ENCODE measurements at places on chromosomes 3 and 15.

DNA sequence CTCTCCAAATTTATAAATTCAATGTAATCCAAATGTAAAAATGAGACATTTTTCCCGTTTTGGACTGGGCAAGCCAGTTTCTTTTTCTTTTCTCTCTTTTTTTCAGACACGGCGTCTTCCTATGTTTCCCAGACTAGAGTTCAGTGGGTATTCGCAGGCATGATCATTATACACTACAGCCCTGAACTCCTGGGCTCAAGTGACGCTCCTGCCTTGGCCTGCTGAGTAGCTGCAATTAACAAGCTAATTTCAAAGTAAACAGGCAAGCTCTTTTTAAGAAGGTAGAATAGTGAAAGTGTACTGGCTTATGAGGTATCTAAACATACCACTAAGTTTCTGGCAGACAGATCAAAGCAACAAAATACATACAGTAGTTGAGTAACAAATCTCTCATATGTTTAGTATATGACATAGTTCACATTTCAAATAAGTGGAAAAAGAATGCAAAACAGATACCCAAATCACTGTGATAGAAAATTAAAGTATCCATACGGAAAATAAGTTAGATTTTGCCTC lies 13.5 kb downstream of the HIGD1A start:
- peaks cover 4% of the 10 kb centered on the region for H3K36me3 ChIP-seq
- no peak overlapping the region for H3K27ac ChIP-seq
- H3K4me1 ChIP-seq = peaks cover 9% of the 10 kb centered on the region
- DNase-seq = no peak
- H3K4me3 ChIP-seq = no peak overlapping the region

GRCh38 chr15:46471096-46471495 lies 836.3 kb downstream of the SQOR start:
- H3K27me3 ChIP-seq = no peaks in the 10 kb centered on the region
- H3K4me3 ChIP-seq = no peak overlapping the region
- no peak overlapping the region for H3K27ac ChIP-seq
- H3K36me3 ChIP-seq = no peaks in the 10 kb centered on the region
- no peak for DNase-seq

- H3K27me3 ChIP-seq = no peaks in the 10 kb centered on the region
- no peaks in the 10 kb centered on the region for H3K36me3 ChIP-seq
- H3K4me3 ChIP-seq = no peak within 1 kb of the TSS
- no peak within 1 kb of the TSS for H3K27ac ChIP-seq
- DNase-seq = no peak
- peaks cover 2% of the 10 kb centered on the region for H3K4me1 ChIP-seq
Measured at GRCh38 chr3:151203051-151203420, at the start of gene GPR171. Gene GPR171, minus strand, starts transcription at chr3:151203216. Its CDS starts 3,830 bp downstream, at chr3:151199386.

DNA sequence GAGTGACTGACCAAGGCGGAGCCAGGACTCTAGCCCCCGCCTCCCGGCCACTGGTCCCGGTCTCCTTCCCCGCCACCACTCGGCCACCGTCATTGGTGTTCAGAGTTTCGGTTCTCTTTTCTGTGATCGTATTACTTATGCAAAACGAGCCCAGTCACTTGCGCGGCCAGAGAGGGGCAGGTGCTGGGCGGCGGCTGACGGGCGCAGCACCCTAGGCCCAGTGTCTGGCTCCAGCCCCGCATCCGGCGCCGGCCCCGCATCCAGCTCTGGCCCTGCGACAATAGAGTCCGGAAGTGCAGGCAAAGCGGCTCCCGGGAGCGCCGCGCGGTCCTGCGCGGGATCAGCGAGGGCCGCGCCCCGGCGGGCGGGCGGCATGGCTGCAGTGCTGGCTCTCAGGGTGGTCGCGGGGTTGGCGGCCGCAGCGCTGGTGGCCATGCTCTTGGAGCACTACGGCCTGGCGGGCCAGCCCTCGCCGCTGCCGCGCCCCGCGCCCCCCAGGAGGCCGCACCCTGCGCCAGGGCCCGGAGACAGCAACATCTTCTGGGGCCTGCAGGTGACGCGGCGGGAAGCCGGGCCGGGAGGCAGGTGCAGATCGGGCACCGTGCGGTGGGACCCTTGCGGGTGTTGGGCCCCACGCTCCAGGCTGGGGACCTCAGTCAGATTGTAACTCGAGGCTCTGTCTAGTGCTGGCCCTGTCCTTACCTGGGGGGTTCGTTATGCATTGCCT lies at the start of gene TMEM62:
Gene TMEM62, plus strand, starts transcription at position 157 of the 727 bp plus-strand sequence. Its CDS starts 217 bp downstream, at position 374.
- H3K4me1 ChIP-seq = peaks cover 10% of the 10 kb centered on the region
- peak; percentile 78 for DNase-seq
- H3K27ac ChIP-seq = peak within 1 kb of the TSS; percentile 87
- H3K4me3 ChIP-seq = peak within 1 kb of the TSS; percentile 50
- no peaks in the 10 kb centered on the region for H3K27me3 ChIP-seq

DNA sequence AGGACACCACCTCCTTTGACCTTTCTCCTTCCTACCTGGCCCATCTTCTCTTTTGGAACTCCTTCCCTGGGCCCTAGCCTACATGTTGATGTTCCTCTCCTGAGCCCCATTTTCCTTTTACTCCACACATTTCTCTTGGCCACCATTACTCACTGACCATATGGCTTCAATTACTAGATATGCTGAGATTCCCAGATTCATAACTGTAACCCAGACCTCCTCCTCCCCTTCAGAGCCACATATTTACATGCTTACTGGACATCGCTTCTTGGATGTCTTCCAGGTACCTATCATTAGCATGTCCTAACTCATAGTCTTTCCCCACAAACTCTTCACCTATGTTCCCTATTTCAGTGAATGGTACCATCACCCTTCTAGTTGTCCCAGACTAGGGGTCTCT lies 24.4 kb upstream of the TRIM59 start:
- no peaks in the 10 kb centered on the region for H3K4me1 ChIP-seq
- no peak for DNase-seq
- H3K27me3 ChIP-seq = no peaks in the 10 kb centered on the region
- H3K4me3 ChIP-seq = no peak overlapping the region

GRCh38 chr3:126342991-126343648 lies 14.1 kb downstream of the KLF15 start:
- peaks cover 78% of the 10 kb centered on the region for H3K4me1 ChIP-seq
- peak; percentile 47 for DNase-seq
- H3K27ac ChIP-seq = no peak overlapping the region

DNA sequence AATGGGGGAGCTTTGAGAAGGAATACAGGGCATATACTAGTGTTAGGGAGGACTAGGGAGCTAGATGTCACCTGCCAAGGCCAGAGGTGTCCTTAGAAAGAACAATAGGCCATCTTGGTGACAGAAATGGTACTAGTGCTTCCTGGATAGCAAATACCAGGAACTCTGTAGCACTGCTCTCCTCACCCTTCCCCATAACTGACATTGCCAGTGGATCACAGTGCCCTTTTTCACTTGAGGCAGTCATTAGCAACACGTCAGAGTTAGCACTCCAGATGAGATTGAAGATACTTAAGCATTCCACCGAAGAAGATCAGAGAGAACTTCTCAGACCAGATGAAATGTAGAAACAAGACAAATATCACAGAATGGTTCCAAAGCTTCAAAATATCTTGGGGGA lies 103.1 kb upstream of the PDZRN3 start:
- H3K36me3 ChIP-seq = no peaks in the 10 kb centered on the region
- H3K27me3 ChIP-seq = no peaks in the 10 kb centered on the region

DNA sequence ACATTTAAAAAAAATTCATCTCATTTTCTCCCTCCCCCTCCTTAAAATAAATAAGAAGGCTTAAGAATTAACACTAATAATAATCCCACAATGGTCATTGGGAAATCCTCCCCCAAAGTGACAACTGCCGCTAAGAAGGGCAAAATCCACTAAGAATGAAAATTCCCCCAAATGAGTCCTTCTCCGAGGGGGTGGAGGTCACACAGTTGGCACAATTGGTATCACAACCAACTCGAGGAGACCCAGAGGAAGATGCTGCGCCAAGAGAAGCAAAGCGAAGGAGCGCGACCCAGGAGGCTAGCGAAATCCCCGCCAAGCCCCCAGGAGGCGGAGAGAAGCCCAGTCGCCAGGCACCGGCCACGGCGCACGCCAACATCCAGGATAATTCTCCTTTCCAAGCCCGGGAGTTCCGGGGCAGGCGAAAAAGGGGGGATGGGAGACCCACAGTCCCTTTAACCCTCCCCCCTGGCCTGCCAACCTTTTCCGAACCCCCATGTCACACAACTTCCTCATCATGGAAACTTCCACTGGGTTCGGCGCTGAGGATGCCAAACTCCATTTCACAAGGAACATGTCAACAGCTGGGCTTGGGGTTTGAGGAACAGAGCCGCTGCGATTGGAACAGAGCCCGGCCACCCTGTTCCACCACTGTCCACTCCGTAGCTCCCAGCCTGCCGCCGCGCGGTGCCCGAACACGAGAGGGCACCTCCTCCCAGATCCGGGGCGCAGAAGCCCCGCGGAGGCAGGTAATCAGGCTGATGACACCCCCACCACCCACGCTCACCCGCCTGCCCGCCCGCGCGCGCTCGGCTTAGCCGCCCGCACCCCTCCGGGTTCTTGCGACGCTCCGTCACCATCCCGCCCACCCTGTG lies 668 bp downstream of the THRB start:
- H3K4me3 ChIP-seq = peak overlapping the region; percentile 87
- H3K27me3 ChIP-seq = no peaks in the 10 kb centered on the region
- peak; percentile 47 for DNase-seq
- H3K36me3 ChIP-seq = no peaks in the 10 kb centered on the region

GRCh38 chr15:97759363-97759762 lies 201.1 kb upstream of the ARRDC4 start:
- H3K4me3 ChIP-seq = no peak overlapping the region
- peaks cover 9% of the 10 kb centered on the region for H3K4me1 ChIP-seq
- no peaks in the 10 kb centered on the region for H3K36me3 ChIP-seq
- DNase-seq = no peak
- H3K27me3 ChIP-seq = no peaks in the 10 kb centered on the region
- no peak overlapping the region for H3K27ac ChIP-seq

- no peaks in the 10 kb centered on the region for H3K4me1 ChIP-seq
- H3K4me3 ChIP-seq = no peak overlapping the region
- no peaks in the 10 kb centered on the region for H3K27me3 ChIP-seq
- H3K36me3 ChIP-seq = no peaks in the 10 kb centered on the region
- H3K27ac ChIP-seq = no peak overlapping the region
- no peak for DNase-seq
Measured at GRCh38 chr15:81053621-81054020, 52.9 kb downstream of the TLNRD1 start.

GRCh38 chr15:95494971-95495541 lies 835.4 kb upstream of the NR2F2 start:
- no peak for DNase-seq
- H3K36me3 ChIP-seq = no peaks in the 10 kb centered on the region
- H3K27ac ChIP-seq = no peak overlapping the region
- H3K4me1 ChIP-seq = no peaks in the 10 kb centered on the region
- H3K27me3 ChIP-seq = no peaks in the 10 kb centered on the region

- H3K27me3 ChIP-seq = no peaks in the 10 kb centered on the region
- peaks cover 20% of the 10 kb centered on the region for H3K4me1 ChIP-seq
- no peak overlapping the region for H3K27ac ChIP-seq
Measured at GRCh38 chr3:151979906-151980305, 106.5 kb downstream of the SUCNR1 start.

- no peak overlapping the region for H3K4me3 ChIP-seq
- no peaks in the 10 kb centered on the region for H3K4me1 ChIP-seq
- no peak overlapping the region for H3K27ac ChIP-seq
- no peak for DNase-seq
- no peaks in the 10 kb centered on the region for H3K27me3 ChIP-seq
- H3K36me3 ChIP-seq = no peaks in the 10 kb centered on the region
Measured at GRCh38 chr3:137171834-137172603, 214.2 kb downstream of the IL20RB start.

- H3K4me3 ChIP-seq = no peak overlapping the region
- no peaks in the 10 kb centered on the region for H3K4me1 ChIP-seq
- H3K27me3 ChIP-seq = no peaks in the 10 kb centered on the region
- H3K27ac ChIP-seq = no peak overlapping the region
- DNase-seq = peak; percentile 74
- H3K36me3 ChIP-seq = peaks cover 40% of the 10 kb centered on the region
Measured at GRCh38 chr15:28123408-28124023, 24.4 kb upstream of the OCA2 start.

GRCh38 chr3:6367171-6367570 lies 493.7 kb upstream of the GRM7 start:
- no peak for DNase-seq
- no peak overlapping the region for H3K27ac ChIP-seq
- no peak overlapping the region for H3K4me3 ChIP-seq
- no peaks in the 10 kb centered on the region for H3K36me3 ChIP-seq
- peaks cover 2% of the 10 kb centered on the region for H3K27me3 ChIP-seq

GRCh38 chr3:54773271-54773670 lies 154.6 kb downstream of the LRTM1 start:
- H3K36me3 ChIP-seq = no peaks in the 10 kb centered on the region
- H3K27ac ChIP-seq = no peak overlapping the region
- H3K27me3 ChIP-seq = no peaks in the 10 kb centered on the region
- H3K4me3 ChIP-seq = no peak overlapping the region

GRCh38 chr15:77966540-77967234 lies 110.8 kb downstream of the TBC1D2B start:
- H3K27me3 ChIP-seq = no peaks in the 10 kb centered on the region
- no peak overlapping the region for H3K27ac ChIP-seq
- H3K4me1 ChIP-seq = no peaks in the 10 kb centered on the region
- no peak overlapping the region for H3K4me3 ChIP-seq
- no peaks in the 10 kb centered on the region for H3K36me3 ChIP-seq
- DNase-seq = no peak

DNA sequence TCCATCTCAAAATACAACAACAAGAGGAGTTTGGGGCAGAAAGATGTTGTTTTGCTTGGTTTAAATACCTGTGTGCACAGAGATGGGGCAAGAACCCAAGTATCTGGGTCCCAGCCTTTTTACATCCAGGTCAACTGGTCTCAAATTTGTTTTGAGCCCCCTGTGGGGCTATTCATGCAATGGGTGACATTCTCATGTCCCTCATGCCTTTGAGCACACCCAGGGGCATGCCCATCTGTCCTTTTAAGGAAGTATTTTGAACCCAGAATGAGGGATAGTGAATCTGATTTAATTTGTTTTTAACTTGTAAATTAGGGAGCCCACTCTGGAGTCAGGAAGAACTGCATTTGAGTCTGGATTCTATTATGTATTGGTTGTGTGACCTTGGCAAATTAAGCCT lies 14.8 kb downstream of the ABCF3 start:
- no peak for DNase-seq
- H3K36me3 ChIP-seq = no peaks in the 10 kb centered on the region
- H3K4me1 ChIP-seq = no peaks in the 10 kb centered on the region
- no peak overlapping the region for H3K4me3 ChIP-seq
- no peaks in the 10 kb centered on the region for H3K27me3 ChIP-seq

DNA sequence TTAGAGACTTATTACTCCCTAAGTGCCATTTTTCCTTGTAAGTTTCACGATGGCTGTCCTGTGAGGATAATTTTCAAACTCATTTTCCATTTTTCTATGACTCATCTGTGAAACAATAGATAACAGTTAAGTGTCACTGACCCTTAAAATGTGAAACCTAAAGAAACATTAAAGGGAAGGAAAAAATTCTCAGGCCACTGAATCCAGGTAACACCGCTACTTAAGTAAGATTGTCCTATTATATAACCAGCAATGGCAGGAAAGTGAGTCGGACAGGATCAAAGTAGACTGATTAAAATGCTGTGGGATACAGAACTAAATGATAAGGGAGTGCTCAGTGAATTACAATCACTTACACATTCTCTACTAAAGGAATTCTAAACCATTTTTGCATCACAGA lies 12.4 kb downstream of the PLD1 start:
- H3K4me3 ChIP-seq = no peak overlapping the region
- H3K36me3 ChIP-seq = no peaks in the 10 kb centered on the region
- H3K27me3 ChIP-seq = no peaks in the 10 kb centered on the region
- H3K4me1 ChIP-seq = peaks cover 4% of the 10 kb centered on the region
